Hematopoietic multipotent progenitor cell treated with erythropoietin and hydrocortisone succinate and interleukin-3 and kit ligand, for 6 days (in vitro differentiated cells): ENCODE measurements at places on chromosomes 3 and 15.

DNA sequence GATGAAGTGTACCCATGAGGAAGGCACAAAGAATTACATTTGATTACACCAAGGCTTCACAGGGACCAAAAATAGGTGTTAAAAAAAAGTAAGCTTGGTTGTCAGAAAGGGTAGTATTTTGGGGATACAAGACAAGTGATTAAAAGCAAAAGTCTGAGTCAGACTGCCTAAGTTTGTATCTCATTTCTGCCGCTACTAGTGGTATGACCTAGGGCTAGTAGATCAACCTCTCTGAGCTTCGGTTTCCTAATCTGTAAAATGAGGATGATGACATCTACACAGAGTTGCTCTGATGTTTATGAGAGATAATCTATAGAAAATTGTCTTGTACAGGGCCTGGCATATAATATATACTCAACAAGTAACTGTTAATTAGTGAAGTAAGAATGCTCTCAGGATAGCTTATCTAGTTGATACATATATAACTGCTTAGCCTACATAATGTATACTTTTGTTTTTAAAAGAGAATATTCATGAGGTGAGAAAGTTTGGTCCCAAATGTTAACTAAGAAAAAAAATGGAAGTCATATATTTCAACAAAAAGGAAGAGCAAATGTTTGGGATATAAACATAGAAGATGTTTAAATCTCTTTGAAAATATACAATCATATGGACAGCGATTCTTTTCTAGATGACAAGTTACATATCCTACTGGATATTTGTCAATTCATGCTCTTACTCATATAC lies 163.0 kb upstream of the SLC2A2 start:
- DNase-seq, result no peak

DNA sequence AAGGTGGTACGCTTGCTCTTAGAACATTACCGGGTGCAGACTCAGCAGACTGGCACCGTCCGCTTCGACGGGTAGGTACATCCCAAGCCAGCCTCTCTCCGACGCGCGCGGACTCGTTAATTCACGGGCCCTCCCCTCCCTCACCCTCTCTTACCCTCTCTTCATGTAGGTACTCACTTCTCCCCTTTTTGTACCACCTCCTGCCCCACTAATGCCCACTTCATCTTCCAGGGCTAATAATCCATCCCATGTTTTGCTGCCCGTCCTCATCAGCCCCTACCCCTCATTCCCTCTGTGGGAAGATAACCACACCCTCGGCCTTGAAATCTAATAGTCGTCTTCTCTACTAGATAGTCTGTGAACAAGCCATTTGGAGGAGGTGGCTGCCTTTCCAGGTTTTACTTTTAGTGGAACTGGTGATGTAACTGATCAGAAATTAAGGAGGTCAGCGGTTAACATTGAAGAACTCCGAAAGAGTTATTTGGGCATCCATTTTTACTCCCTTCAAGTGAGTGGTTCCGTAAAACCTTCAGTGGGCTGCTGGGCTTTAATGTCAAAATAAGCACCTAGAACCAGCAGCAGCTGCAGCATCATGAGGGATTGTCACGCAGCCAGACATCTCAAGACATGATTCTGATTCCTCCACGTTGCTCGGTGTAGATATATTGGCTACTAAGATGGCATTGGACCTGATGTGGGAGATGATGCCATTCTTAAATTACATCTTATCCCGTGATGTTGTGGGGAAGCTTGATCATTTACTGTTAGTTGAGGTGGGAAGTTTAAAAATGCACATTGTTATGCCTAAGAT lies 1.3 kb downstream of the FEM1B start:
- DNase-seq, result peak; percentile 62

DNA sequence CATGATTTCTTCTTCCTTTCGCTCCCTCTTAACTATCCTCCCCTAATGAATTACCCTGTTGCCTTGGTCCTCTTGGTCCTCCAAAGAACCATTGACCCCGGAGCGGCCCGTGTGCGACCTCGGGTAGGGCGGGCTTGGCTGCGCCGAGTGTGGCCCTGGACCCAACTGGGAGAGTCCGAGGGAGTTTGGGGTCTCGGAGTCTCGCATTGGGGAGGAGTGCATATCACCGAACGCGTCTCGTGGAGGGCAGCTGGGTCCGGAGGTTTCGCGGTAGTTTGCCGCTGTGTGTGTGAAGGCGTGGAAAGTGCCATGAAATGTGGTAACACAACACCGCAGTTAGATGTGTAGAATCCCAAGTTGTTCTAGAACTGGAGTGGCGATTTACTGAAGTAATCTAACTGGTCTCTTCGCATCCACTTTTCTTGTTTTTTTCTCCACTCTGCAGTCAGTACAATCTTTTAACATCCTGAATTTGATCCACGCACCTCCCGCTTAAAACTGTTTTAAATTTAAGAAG lies 363 bp downstream of the GTF2E1 start:
- DNase-seq, result peak; percentile 45

- DNase-seq, result no peak
Observed at GRCh38 chr3:159149633-159150032, 347.8 kb downstream of the MFSD1 start.

DNA sequence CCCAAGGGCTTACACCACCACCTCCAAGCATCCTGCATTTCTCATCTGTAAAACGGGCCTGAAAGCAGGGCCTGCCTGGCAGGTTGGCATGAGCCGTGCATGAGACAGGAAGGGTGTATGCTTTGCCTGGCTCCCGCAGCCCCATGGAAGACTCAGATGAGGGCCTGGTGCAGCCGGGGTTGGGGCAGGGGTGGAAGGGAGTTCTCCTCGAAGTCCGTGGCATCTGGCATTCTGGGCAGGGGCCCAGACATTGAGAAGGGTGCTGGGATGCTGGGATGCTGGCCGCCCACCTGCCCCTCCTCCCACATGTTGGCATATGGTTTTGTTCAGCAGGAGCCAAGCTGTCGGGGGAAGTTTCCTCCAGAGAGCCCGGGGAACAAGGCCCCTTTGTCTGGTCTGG lies 13.0 kb upstream of the FBLN2 start:
- no peak for DNase-seq

DNA sequence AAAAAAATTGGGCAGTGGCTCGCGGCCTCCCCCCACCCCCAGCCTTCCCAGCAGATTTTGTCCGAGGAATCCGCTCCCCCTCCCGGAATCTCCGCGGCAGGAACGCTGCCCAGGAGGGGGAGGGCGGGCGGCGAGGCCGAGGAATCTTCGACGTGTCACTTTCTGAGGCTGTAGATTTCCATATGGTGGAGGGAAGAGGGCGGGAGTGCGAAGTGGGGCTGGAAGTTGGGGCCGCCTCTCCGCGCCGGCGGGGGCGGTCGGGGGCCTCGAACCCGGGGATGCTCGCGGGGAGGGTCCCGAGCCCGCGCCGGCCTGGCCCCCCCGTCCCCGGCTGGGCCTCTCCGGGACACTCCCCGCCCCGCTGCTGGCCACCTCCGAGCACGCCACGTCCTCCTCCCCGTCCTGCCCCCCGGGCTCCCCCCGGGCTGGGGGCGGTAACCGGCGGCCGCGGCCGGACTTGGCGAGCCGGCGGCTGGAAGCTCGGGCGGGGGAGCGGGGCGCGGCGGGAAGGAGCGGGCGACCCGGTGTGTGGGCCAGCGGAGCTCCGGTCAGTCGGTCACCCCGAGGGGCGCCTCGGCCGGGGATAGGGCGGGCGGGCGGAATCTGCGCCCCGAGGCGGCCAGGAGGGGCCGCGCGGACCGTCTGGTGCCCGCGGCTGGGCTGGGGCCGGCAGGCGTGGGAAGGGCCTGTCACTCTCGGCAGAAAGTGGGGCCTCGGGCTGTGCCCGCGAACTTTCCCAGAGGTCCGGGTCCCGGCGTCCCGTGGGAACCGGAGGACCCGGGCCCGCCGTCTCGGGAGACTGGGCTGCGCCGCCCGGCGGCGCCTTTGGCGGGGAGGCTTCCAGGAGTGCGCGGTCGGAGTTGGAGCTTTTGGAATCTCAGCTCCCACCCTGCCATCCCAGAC lies 951 bp downstream of the FNDC3B start:
- peak; percentile 53 for DNase-seq

DNA sequence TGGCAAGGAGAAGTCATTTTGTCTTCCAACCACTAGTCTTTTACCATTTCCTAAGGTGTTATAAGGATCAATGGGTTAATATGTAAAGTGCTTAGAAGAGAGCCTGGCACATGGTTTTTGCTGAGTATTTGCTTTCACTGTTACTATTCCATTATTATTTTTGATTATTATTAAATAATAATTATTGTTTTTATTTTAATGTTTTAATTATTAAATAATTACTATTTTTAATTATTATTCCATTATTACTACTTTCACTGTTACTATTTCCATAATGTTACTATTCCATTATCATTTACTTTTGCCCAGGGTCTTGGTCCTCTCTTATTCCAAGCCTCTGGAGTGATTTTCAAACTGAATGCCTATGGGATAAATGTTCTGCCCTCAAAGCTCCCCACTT lies 48.5 kb downstream of the FSTL1 start:
- no peak for DNase-seq

GRCh38 chr3:42873221-42873982 lies 2.3 kb downstream of the CYP8B1 start:
- DNase-seq, result no peak

DNA sequence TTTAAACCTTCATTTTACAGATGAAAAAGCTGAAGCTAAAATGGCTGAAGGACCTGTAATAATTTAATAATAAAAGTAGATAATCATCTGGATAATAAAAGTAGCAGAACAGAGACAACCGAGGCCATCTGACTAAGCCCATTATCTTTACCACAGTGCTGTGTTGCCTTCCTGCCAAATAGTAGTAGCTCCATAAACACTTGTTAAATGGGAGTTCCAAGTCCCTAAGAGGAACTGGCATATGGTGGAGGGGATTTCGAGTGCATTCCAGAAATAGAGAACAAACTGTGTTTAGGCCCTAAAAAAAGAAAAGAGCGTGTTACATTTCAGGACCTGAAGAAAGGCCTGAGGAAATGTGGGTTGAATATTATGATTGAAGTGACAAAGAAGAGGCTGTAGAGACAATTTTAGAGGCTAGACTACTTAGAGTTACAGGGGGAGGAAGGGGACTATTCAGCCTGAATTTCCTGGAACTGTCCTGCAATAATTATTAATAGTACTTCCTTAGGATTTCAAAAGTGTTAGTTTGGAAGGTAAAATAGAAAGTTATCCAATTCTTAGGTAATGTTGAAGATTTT lies 424.3 kb downstream of the ROBO2 start:
- no peak for DNase-seq

GRCh38 chr3:177345049-177345972 lies 148.0 kb upstream of the TBL1XR1 start:
- DNase-seq, result peak; percentile 96

- no peak for DNase-seq
Observed at GRCh38 chr3:178672275-178672674, 136.0 kb downstream of the KCNMB2 start.

DNA sequence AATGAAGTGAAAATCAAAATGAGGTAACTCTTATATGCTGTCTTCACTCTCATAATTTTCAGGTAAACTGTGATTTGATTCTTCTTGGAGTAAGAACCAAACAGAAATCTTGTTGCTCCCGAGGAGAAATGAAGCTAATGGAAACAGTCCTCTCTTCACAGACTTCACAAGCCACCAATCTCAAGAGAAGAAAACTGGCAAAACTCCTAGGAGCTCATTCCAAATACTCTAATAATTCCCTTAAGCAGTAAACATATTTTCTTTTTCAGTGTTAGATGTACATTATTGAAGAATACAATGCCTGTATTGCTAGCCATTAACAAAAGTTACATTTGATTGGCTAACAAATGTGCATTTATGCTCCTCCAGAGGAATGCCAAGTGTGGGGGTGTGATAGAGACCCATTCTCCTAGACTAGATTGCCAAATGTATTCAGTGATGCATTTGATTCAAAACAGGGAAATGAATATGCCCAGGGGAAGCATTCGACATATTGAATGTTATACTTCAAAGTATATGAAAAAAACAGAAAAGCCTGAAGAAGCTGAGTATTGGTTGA lies 11.8 kb upstream of the RIOX2 start:
- no peak for DNase-seq

DNA sequence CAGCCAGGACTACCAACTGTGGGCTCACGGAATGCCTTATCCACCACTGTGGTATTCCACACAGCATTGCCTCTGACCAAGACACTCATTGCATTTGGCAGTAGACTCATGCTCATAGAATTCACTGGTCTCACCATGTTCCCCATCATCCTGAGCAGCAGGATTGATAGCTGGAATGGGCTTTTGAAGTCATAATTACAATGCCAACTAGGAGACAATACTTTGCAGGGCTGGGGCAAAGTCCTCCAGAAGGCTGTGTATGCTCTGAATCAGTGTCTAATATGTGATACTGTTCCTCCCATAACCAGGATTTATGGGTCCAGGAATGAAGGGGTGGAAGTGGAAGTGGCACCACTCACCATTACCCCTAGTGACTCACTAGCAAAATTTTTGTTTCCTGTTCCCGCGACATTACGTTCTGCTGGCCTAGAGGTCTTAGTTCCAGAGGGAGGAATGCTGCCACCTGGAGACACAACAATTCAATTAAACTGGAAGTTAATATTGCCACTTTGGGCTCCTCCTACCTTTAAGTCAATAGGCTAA lies 58.6 kb upstream of the CCDC80 start:
- no peak for DNase-seq

DNA sequence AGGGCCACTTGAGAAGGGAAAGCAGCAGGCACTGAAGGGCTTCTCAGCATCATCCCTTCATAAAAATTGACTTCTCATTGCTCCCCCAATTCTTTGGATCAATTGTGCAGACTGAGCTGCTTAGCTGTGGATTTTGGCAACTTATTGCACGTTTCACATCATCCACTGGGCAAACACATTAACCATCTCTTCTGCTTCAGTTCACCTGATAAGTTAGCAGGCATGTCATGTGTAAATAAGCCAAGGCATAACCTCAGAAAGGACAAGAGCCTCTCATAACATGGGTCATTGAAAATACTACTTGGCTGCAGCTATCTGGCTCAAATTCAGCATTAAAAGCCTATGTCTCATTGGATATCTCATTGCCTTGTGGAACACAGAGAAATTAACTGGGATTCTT lies 366.5 kb downstream of the LRRC3B start:
- DNase-seq, result no peak

GRCh38 chr3:148856384-148856783 lies 8.7 kb upstream of the CPA3 start:
- DNase-seq, result no peak

DNA sequence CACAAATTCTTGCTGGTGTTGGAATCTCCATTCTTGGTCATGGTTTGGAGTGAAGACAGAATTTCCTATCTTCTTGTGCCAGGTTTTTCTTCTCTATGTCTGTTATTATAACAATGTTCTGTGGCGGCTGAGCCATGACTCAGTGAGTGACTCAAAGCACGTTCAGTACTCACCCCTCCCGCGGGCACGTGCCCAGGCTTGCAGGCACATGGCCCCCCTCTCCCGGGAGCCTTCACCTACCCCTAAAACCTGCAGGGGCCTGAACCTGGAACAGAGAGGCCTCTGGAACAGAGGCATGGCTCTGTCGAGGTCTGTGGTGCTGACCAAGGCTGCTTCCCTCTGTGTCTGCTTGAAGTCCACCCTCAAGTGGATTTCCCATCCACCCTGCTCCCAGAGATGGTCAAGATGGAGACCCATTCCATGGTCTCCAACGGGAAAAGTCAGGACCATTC lies 27.6 kb downstream of the PLXNB1 start:
- DNase-seq, result no peak

DNA sequence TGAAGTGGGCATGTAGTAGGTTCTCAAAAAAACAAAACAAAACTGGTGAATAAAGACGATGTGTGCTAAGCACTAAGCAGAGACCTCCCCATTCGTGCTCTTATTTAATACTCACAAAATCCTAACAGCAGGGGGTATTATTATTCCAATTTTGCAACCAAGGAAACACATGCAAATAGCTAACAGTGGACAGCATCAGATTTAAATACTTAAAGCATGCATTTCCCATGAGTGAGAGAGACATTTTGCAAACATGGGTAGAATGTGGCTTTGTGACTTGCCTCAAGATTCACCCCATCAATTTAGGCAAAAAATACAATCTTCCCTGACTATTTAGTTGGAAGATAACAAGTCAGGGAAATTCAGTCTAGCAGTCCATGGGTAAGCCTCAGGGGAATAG lies 946.2 kb upstream of the CFAP20DC start:
- DNase-seq, result no peak
